ENCODE measurements at places on chromosomes 6 and 20.

- no peak for DNase-seq
Observed at GRCh38 chr6:41036601-41037000, 2.4 kb downstream of the UNC5CL start.

GRCh38 chr6:4802312-4802935, 26.2 kb downstream of the CDYL start:
- no peak for DNase-seq

DNA sequence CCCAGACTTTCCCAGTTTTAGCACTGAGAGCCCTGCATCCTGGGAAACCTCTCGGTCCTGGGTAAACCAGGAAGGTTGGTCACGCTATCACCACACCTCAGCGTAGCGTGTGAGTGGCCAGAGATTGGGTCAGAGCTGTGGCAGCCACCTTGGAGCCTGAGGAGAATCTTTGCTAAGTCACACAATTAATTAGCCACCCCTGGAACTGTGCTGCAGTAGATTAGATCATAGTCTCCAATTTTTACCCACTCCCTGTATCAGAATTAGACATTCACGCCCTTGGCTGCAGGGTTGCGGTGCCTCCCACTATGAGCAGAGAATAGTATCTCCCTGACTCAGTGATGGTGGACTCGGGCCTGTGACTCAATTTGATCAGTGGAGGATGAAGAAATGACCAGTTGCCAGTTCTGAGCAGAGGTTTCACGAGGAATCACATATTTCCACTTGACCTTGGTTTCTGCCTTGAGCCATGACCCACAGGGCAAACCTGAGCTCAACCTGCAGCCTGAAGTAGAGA, 6.0 kb upstream of the PTGIS start:
- DNase-seq: no peak

DNA sequence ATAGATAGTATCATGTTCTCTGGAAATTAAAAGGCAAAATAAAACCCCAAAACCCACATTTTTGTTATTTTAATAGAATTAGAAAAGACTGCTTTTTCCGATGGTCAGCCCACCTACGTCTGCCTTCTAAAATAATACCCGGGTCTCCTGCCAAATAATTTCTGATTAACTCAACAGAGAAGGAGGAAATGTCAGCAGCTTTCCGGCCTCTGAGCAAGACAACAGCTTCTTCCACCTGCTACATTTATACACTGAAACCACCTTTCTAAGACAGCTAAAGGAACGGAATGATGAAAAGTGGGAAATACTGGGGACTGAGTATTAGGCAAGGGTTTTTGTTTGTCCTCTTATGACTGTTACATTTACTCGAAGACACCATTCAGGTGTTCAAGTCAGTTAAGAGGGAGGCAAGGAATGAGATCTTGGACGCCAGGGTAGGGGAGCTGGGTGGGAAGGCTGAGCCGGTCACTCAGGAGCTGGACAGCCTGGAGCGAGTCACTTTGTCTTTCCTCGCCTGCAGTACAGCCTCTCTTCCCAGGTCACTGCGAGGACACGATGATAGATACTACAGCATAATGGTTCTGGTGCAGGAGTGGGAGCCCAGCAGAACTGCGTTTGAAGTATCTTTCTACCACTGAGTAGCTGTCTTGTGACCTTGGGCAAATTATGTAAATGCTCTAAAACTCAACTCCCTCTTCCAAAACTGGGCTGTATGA, 96.3 kb upstream of the QKI start:
- DNase-seq: no peak

- no peak for DNase-seq
Observed at GRCh38 chr20:57093766-57094165, 172.7 kb downstream of the BMP7 start.

DNA sequence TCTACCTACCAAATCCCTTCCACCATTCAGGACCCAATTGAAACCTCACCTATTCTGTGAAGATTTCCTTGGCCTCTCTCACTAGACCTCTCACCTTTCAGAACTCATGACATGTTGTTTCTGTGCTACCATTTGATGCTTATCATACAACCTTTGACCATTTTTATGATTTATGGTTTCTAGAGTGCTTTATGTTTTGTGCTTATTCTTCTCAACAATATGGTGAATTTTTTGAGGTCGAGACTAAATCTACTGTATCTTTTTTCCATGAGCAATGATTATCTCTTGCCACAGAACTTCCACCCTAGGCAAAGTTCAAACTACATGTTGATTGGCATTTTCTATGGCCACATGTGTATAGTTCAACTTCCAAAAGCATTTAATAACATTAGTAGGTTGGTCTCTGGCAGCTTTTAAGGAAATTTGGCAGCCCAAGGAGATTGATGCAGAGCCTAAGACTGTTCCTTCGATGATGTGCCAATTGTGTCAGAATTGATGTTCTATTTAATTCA, 84.9 kb downstream of the OLIG3 start:
- DNase-seq: no peak

GRCh38 chr6:140833408-140833807, 1299.3 kb upstream of the GJE1 start:
- DNase-seq: no peak

DNA sequence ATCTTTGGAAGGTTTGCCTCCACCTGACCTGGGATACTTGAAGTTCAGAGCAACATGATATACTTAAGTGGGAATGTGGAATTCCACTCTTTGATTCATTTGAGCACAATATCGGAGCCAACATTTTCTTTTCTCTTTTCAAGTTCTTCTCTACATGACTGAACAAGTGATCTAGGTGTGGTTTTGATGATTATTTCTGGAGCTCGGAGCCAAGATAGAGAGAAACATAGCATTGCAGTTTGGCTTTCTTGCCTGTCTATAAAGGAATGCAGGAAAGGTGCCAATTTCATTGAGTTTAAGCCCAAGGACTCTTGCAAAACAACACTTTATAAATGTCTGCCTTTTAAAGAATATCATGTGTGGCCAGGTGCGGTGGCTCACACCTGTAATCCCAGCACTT, 124.2 kb upstream of the FAM83B start:
- DNase-seq: no peak

- DNase-seq: no peak
Observed at GRCh38 chr6:53309059-53309900, 39.5 kb downstream of the ELOVL5 start.

GRCh38 chr20:17530716-17531664, at the start of gene BFSP1:
BFSP1 (minus strand) TSS chr20:17531379; CDS start chr20:17531329, 50 bp downstream.
- DNase-seq: peak; percentile 57

- DNase-seq: no peak
Observed at GRCh38 chr6:43579171-43579570, 3.2 kb downstream of the POLH start.

Measured in NCI-H526 treated with DMSO at 0.1 percent for 48 hours (cell line).